ENCODE measurements at places on chromosomes 11 and 22.

DNA sequence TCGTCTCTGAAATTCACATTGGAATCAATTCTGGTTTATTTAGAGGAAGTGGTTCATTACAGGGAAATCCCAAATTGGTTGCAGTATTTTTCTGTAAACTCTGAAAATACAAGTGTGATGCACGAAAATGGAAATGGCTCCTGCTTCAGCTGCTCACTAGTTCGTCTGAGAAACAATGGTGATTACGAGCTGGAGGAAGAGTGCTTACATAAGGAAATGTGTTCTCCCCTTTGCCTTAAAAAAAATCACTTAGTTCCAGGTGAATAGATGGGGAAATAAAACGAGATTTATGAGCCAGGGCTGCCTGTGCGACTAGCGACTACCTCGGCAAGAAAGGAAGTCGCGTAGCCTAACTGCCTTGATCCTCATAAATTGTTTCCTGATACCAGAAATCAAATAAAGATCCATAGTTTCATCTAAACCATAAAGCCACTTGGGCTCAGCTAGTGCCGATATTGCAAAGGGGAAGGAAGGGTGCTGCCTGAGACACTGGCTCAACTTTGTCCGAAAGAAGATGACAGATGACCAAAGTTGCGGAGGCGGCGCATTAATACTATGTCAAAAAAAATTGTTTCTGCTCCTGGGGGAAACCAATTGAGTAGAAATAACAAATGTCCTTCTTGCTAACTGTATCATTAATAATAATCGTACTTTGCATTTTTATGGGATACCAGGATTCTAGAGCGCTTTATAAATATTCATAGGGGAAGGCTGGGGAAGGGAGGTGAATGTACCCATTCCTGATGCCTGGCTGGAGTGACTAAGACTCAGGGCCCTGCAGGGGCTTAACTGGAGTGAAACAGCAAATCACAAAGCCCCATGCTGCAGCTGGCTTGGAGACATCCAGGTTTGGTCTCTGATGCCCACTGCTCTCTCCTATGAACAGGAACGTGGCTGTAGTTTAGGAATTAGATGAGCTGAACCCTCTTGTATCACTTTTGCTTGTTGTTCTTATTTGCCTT is 185.7 kb downstream of the BLID start:
- DNase-seq, result no peak

DNA sequence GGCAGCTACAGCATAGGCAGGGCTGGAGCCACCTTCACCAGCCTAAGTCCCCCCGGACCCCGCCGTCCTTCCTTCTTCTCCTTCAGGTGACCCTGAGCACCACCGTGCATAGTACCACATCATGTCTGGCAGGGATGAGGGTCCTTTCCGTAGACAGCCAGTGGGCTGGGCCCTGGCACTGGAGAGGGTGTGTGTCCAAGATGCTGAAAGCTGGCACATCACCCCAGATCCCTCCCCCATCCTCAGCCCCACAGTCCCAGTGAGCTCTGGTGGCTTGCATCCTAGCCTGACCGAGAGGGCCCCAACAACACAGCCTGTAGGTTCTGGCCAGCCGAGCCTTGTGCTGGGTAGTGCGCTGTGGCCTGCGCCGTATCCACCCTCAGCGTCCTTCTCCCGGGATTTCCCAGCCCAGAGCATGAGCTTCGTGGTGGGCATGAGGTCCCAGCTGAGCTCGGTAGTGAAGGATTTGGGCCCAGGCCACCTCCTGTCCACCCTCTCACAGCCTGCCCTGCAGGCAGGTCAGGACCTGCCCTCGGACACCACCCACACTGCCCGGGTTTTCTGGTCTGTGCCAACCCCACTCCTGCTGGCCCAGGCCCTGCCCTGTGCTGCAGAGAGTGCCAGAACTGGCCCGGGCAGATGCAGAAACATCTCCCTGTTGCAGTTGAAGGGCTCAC is 1124.3 kb downstream of the BRD1 start:
- no peak for DNase-seq

- peak; percentile 19 for DNase-seq
Observed at GRCh38 chr11:126969865-126970479, 30.6 kb downstream of the KIRREL3 start.

DNA sequence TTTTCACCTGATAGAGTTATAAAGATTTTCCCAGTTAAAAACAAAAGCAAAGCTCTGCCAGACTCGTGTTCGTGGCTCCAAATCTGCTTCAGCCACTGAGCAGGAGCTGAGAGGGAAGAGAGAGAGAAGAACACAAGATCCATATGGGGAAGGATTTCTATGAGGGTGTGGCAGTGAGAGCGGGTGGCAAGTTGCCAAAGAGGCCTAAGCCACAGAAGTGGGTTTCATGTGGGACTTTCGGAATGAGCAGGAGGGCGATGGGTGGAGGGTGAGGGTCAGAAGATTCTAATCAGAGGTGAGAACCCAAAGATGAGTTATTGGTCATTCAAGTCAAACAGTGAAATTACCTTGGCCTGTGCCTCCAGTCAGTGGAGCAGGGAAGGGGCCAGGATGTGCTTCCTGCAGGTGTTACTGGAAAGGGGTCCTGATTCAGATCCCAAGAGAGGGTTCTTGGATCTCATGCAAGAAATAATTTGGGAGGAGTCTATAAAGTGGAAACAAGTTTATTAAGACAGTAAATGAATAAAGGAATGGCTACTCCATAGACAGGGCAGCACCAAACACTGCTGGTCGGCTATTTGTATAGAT is 40.5 kb upstream of the TOP3B start:
- DNase-seq, result no peak

DNA sequence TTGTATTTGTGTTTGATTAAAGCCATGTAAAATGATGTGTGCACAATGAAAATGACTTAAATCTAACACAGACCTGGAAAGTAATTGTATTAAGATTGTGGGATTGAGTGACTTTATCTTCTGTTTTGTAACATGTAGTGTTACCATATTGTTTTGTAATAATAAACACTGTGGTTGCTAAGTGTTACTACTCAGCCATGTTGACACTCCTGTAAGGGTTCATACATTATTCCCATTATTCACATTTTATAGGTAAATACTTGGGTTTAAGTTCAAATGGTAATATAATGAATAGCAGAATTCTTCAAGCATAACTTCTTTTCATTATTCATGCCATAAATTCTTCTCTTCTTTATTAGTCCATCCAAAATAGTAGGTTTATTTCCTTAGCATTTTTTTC is 69.0 kb downstream of the ZC3H12C start:
- no peak for DNase-seq

- no peak for DNase-seq
Observed at GRCh38 chr11:108797578-108798100, 132.8 kb downstream of the DDX10 start.

- no peak for DNase-seq
Observed at GRCh38 chr22:50312371-50312770, 4.9 kb upstream of the PLXNB2 start.

GRCh38 chr22:29954203-29954855 is 71.4 kb downstream of the MTMR3 start:
- DNase-seq, result no peak

DNA sequence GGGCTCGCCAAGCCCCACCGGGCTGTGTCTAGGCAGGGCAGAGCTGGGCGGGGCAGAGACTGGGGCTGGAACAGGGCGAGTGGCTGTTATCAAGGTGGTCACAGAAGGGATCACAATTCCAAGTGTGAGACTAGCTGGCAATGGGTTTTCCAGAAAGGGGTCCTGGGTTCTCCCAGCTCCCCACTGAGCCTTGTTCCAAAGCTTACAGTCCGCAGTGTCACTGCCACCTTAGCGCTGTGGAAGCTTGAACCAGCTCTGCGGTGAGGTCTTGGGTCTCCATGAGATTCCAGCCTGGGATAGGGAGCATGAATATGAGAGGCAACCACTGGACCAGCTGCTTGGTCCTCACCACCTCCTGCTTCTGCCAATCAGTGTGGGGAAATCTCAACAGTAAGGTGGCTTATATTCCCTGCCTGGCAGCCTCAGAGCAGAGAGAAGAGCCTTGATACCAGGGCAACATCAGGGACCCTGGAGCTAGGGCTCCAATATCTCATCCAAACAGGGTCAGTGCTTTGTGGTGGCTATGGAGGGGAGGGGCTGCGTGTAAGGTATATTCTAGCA is 831 bp downstream of the CD44 start:
- no peak for DNase-seq

- no peak for DNase-seq
Observed at GRCh38 chr22:43819421-43819921, 7.4 kb upstream of the EFCAB6 start.

GRCh38 chr11:2590131-2590964 is 109.4 kb downstream of the KCNQ1OT1 start:
- no peak for DNase-seq

GRCh38 chr11:126930091-126930841 is 70.3 kb downstream of the KIRREL3 start:
- no peak for DNase-seq

- DNase-seq, result no peak
Observed at GRCh38 chr11:128814856-128815705, 52.0 kb downstream of the KCNJ1 start.

- DNase-seq, result no peak
Observed at GRCh38 chr22:50048061-50048765, 9.9 kb downstream of the TTLL8 start.

DNA sequence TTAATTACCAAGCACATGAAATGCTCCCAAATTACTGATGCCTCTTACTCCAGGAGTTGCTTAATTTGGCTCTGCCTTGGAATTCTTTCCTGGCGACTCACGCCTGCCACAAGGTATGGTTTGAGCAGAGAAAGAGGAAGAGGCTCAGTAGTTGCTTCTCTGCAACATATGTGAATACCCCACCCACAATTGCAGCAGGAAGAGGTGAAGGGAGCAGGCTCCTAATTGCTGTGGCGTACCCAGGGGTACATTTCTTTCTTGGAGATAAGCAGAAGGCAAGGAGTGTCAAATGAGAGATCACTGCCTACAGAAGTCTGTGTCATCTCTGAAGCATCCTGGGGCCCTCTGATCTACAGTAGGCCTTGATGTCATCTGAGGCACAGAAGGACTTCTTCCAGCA is 10.6 kb upstream of the NNMT start:
- no peak for DNase-seq

DNA sequence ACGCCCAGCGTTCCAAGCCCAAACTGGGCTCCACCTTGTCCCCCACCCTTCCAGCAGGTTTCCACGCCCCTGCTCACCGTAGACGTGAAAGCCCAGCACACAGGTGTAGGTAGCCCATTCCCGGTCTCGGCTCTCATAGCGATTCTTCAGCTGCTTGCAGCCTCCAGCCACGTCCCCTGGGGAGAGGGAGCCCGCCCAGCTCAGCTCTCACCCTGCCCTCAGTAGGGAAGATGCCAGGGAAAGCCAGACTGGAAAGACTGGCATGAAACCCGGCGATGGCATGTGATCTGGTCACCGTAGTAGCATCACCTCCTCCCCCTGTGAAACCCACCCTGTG is 1.4 kb upstream of the MTA2 start:
- DNase-seq, result no peak

DNA sequence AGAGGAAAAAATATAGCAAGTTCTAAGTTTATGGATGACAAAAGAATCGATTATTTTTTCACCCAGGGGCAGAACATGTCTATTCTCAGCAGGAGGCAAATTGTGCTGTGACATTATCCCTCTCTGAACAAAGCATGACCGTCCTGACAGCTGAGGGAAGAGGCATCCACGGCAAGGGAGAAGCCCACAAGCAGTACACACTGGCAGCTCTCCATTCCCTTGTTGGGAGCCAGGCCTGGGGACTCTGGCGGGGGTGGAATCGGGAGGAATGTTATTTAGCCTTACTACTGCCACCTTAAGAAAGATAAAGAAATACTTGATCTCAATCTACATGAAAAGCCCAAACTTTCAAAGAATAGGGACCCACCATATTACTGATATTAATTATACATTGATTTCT is 3.4 kb downstream of the KIRREL3 start:
- DNase-seq, result no peak

DNA sequence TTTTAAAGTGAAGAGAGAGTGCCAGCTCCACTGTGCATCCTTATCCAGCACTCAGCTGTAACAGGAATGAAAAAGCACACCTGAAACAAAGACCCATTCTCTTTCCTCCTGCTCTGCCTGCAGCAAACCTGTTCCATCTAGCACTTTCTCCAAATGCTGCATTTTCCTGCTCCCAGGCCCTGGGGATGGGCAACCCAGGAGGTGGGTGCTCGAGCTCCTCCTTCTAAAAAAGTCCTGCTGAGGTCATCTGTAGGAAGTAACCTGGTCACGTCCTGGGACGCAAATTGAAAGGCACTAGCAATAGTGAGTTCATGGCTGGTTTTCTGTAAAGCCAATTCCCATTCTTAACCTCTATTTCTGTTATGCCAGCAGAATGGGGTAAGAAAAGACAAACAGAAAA is 173.7 kb downstream of the MAML2 start:
- DNase-seq, result no peak

- no peak for DNase-seq
Observed at GRCh38 chr11:88318017-88318416, 19.5 kb downstream of the CTSC start.

DNA sequence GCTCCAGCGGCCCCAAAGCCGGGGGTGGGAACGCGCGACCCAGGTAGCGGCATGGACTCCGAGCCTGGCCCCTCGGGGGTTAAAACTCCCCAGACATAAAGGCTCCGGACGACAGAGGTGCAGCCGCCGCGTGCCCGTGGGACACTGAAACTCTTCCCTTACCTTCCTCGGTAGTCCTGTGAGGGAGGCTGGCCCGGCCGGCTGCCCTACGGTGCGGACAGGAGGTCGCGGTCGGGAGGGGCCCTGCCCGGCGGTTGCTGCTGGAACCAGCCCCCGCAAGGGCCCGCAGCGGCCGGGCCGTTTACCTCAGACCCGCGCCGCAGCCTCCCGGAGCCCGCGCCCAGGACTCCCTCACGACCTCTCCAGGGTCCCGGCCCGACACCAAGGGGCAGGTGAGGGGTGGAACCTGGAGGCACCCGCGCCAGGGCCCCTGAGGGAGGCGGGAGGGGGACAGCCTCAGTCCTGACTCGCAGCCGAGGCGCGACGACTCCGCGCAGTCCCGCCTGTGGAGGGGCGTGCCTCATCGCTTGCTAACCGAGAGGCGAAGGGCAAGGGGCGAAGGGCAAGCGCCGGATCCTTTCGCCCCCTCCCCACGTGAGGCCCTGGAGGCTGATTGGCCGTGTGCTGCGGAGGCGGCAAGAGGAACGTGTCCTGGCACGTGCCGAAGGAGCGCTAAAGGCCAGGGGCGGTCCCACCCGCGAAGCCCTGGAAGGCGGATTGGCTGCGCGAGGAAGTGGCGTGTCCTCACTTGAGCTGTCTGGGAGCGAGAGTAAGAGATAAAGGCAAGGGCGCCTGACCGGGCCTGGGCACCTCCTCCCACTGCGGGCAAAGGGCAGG is at the start of gene UPB1:
Gene UPB1 (plus strand): TSS at position 805 of the 837 bp plus-strand sequence. CDS start 72 bp downstream, outside the sequence.
- DNase-seq, result no peak

GRCh38 chr11:502288-503178 is 4.5 kb downstream of the RNH1 start:
- DNase-seq, result no peak

- DNase-seq, result no peak
Observed at GRCh38 chr11:19370100-19370861, 129.5 kb upstream of the E2F8 start.

DNA sequence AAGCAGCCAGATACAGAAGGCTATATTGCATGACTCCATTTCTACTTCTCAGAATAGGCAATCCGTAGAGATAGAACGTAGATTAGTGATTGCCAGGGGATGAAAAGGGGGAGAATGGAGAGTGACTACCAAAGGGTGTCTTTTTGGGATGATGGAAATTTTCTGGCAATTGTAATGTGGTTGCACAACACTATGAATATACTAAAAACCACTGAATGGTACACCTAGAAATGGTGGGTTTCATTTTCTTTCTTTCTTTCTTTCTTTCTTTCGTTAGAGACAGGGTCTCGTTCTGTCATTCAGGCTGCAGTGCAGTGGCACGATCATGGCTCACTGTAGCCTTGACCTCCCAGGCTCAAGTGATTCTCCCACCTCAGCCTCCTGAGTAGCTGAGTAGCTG is 54.4 kb downstream of the BID start:
- DNase-seq, result no peak

GRCh38 chr22:39926753-39927152 is 25.9 kb downstream of the GRAP2 start:
- DNase-seq, result no peak

All from RPMI8226 (cell line).